ENCODE measurements at places on chromosomes 3 and 15.

DNA sequence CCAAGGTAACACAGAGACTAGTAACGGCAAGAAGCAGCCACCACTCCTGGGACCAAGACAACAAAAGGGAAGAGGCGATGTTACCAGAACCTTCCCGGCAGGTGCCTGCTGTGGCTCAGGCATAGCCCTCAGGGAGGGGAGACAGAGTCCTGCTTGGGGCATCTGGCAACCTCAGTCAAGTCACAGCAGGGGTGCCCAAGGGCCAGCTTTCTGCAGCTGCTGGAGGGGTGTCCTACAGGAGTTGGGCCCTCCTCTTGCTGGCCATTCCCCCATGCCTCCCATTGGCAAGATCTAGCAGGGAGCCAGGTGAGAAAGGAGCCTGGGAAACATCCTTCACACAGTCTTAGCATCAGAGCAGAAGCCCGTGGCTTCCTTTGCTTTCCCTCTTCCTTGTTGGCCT lies 197.3 kb upstream of the IL12A start:
- no peak for DNase-seq

GRCh38 chr3:30710017-30710416 lies 103.6 kb downstream of the TGFBR2 start:
- no peak for DNase-seq

DNA sequence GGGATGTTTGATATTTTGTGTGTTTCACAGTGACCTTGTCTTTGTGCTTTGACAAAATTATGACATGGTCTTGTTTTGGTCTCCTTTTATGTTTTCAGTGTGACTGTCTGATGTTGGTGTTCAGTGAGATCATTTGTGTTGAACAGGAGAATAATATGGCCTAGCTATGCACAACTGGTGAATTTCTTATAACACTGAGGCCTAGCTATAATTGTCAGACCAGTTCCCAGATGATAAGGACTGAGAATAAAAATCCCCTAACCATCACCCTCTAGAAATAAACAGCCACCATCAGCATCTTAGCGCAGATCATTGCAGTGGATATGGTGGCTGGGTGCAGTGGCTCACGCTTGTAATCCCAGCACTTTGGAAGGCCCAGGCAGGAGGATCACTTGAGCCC lies 66.8 kb upstream of the LIMD1 start:
- no peak for DNase-seq

- no peak for DNase-seq
Observed at GRCh38 chr3:72991522-72991921, 5.1 kb upstream of the PPP4R2 start.

DNA sequence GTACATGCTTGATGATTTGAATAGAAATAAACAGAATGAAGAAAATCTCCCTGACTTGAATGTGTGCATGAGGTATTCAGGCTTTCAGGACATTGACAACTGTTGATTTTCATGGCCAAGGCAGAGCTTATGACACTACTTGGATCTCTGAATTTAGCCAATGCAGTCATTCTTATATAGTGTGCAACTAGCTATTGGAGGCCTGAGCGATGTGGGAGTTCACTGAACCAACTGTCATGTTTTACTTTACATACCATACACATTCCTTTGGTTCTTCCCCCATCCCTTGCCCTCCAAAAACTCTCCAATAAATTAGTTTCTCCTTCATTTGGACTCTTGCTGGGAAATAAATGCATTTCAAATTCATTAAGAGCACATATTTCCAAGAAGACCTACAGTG lies 460.4 kb downstream of the RBMS3 start:
- no peak for DNase-seq

DNA sequence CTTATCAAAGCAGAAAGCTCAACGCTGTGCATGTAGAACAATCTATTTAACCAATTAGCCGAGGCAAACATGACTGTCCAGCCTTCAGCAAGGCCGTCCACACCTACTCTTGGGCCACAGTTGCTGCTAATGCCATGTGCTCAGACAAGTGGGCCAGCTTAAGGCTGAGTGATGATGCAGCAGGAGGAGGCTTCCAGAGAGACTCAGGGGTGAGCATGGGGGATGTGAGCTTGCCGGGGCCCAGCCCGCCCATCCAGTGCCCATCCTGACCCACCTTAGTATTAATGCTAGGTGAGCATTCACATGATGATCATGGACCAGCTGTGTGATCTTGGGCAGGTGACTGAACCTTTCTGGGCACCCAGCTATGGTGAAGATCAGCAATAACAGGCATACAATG lies 150.1 kb downstream of the TPRA1 start:
- DNase-seq: no peak

- DNase-seq: peak; percentile 4
Observed at GRCh38 chr3:53078656-53079055, 32.8 kb upstream of the SFMBT1 start.

- DNase-seq: no peak
Observed at GRCh38 chr3:81974751-81975150, 213.3 kb upstream of the GBE1 start.

DNA sequence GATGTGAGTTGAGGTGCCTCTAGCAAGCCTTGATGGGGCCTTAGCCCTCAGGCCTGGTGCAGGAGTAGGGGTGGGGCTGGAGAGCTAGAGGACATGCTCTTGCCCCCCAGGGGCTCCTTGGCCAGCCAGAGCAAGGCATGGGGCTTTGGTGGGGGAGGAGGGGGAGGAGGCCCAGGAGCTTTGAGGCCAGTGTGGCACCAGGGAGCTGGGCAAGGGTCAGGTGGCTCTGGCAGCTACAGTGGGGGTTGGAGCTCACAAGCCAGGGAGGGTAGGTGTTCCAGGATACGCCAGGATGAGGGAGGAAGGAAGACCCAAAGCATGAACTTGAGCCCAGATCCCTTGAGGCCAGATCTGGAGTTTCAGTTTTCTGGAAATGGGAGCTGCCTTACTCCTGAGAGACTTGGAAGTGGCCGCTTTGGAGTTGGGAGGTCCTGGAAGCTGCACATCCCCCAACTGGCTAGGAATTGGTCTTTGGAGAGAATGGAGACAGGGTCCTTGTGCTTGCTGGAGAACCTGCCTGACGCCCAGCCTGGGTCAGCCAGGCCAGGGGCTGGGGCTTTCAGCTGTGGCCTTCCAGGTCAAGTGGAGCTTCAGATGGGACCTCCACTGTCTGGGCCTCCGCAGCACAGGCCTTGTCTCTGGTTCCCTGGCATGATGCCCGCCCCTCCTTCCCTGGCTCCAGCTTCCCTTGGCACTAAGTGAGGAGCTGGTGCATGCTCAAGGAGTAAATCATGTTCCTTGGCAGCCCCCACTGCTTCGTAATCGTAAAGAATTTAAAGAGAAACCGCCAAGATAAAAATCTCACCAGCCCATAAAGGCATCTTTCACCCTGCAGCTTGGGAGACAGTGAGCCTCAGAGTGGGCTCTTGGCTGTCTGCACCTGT lies 8.7 kb downstream of the SEMA3F start:
- DNase-seq: peak; percentile 85

GRCh38 chr3:111684640-111685039 lies 89.5 kb upstream of the ZBED2 start:
- no peak for DNase-seq

DNA sequence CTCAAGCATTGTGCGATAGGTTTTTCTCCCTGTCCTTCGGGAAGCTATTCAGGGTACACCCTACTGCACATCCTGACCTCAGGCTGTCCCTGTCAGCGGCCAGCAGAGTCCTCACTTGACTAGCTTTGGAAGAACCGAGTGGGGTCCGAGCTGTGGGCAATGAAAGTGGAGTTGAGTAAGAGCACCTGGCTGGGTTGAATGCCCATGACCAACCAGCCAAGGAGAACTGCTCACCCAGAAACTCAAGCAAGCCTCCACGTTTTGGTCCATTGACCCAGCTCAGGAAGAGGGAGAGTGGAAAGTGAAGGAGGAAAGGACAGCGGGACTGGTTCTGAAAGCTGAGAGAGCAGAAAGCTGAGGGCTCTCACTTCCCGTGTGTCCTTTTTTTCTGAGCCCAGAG lies 36.0 kb upstream of the HDGFL3 start:
- no peak for DNase-seq

- no peak for DNase-seq
Observed at GRCh38 chr15:72820278-72820677, 36.7 kb upstream of the ADPGK start.

GRCh38 chr3:65751123-65751700 lies 287.5 kb downstream of the MAGI1 start:
- DNase-seq: peak; percentile 54

GRCh38 chr3:138799822-138800221 lies 34.9 kb downstream of the PIK3CB start:
- no peak for DNase-seq

- no peak for DNase-seq
Observed at GRCh38 chr15:69000725-69001503, 13.6 kb upstream of the NOX5 start.

DNA sequence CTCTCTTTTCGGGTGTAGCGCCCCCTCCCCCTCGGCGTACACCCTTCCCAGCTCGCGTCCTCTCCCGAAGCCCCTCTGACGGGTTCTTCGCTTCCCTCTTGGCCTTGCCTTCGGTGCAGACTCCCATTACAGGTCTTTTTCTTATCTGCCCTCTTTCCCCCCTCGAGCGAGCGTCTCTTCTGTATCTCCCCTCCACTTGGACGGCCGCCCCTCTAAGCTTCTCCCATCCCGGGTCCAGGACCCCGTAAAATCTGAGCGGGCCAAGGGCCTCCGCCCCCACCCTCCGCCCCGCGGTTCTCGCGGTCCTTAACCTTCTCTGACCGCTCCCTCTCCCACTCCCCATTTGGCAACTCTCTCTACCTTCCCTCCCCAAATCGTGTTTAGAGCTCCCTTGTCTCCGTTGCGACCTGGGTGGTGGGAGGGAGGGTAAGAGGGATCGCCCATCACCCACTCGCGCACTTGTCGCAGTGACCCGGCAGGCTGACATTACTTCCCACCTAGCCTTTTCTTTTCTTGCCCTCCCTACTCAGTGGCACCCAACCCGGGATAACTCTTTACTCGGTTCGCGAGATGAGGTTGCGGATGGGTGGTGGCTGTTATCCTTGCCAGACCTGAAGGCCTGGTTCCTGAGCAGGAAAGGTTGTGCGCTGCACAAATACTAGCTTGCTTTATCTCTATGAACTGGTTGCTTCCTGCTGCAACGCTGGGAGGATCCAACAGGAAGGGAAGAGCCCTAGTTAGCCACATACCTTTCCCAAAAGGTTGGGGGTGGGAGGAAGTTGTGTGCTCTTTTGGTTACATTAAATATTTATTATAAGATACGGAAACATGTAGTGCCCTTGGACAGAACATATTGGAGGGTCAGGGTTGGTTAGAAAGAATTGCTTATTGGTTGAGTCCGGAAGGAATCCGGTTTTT lies 922 bp downstream of the RAB11A start:
- peak; percentile 59 for DNase-seq

- DNase-seq: no peak
Observed at GRCh38 chr3:107430214-107430995, 53.2 kb downstream of the CCDC54 start.

- no peak for DNase-seq
Observed at GRCh38 chr3:14716591-14716990, 41.6 kb downstream of the C3orf20 start.

- no peak for DNase-seq
Observed at GRCh38 chr3:155963570-155963969, 93.1 kb downstream of the GMPS start.

GRCh38 chr3:79597709-79598108 lies 170.1 kb downstream of the ROBO1 start:
- DNase-seq: no peak

- no peak for DNase-seq
Observed at GRCh38 chr3:152196782-152197181, 71.9 kb upstream of the MBNL1 start.

DNA sequence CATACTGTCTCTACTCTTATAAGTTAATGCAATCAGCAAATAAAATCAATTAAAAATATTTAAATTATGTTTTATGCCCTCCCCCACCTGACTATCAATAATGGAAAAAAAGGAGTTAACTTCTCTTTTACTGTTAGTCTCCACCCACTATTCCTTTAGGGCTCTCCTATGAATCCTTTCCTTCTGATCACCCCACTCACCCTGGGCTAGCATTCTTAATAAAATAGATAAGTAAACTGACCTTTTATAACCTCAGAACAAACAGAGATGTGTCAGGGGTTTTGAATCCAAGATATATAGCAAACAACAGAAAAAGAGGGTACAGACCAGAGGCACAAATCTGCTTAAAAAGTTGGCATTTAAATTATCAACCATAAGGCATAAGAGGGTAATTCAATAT lies 116.1 kb upstream of the PLXND1 start:
- DNase-seq: no peak

- DNase-seq: no peak
Observed at GRCh38 chr3:22713936-22714335, 489.2 kb upstream of the UBE2E2 start.
